ENCODE measurements at places on chromosomes 2 and 18.

GRCh38 chr2:240423788-240424191 is 11.7 kb upstream of the GPC1 start:
- no peak for DNase-seq

DNA sequence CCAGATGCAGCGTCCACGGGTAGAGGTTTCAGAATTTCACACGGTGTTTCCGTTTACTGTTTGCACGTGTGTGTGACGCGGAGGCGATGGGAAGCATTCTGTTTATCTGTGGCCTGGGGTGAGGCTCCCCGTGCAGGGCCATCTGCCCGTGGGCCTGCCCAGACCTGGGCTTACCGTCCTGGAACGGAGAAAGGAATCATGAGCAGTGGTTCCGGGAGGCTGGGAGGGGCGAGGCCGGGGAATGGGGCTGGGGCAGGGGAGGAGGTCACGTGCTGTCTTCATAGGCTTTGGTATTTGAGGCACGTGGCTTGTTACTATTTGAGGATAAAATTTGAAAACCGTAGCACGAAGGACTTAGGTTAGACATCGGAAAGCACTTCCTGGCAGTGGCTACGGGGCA is 77.9 kb downstream of the RTP5 start:
- no peak for DNase-seq

- no peak for DNase-seq
These were observed 29.5 kb upstream of the BZW1 start for GRCh38 chr2:200782251-200782650.

DNA sequence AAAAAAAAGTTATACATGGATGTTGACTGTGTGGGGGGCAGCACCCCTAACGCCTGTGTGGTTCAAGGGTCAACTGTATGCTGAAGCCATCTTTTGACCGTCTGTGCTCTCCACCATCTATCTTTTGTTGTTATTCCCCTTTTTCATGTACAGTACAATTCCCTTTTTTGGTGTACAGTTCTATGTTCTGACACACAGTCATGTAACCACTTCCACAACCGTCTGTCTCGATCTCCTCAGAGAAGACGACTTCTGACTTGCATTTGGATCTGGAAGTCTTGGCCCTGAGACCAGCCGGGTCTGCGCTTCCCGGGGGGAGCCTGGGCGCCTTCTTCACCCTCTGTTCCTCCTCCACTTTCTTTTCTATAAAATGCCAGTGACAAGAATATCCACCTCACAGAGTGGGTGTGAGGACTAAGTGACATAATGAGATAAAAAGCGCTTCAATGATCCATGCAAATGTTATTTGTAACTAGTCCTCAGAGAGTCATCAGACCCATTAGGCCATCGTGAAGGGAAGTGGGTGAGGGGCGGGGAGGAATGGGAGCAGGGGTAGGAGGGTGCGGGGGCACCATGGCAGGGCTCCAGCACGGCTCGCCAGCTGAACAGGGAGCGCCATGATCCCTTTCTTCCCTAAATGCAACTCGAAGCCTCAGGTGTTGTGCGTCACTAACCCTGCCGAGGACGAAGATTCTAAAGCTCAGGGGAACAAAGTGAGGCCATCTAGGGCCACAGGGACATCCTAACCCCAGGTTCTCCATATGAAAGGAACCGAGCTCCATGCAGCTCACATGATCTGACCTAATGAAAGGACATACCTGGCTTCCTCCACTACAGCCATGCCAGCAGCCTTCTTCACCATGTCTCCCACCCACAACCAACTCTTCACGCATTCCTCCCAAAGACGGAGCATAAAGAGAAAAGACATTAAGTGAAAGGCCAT is 16.6 kb downstream of the ADCY3 start:
- no peak for DNase-seq

GRCh38 chr2:78940998-78941397 is 84.5 kb upstream of the REG3G start:
- DNase-seq = no peak

- DNase-seq = no peak
These were observed 72.5 kb downstream of the RAPGEF4 start for GRCh38 chr2:172808156-172808555.

GRCh38 chr2:209638346-209638745 is 133.3 kb upstream of the UNC80 start:
- DNase-seq = no peak

DNA sequence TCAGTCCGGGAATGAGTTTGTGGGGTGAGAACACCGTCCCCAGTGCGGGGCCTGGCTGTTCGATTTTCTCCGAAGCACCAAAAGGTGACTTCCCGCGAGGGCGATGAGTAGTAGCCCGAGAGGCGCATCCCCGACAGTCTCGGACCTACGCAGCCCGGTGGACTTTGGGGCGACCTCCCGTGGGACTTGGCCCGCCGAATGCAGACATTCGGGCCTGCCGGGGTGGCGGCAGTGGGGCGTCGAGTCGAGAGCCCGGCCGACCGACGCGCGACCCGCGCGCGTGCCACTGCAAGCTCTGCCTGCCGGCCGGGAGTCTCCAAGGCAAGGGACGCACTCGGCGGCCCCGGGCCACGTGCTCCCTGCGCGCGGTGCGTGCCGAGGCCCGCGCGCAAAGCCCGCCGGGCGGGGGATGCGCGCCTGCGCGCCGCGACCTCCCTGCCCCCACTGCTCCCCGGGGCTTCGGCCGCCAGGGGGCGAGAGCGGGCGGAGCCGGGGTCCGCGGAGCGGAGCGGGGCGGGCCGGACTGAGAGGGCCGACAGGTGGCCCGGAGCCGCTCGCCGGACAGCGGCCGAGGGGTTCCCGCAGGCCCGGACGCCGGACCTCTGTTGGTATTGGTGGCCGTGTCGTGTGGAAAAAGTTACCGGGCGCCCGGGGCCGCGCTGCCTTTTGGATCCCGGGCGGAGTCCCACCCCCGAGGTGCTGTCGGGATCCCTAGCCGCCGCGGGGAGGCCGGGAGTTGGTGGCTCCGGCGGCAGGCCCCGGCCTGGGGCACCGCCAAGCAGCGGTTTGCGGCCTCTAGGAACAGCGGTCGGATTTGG is 1.9 kb downstream of the PTMA start:
- peak; percentile 90 for DNase-seq

- no peak for DNase-seq
These were observed 42.3 kb downstream of the SERPINB7 start for GRCh38 chr18:63817441-63818051.

- no peak for DNase-seq
These were observed 312.0 kb downstream of the CELF4 start for GRCh38 chr18:37253394-37254235.

DNA sequence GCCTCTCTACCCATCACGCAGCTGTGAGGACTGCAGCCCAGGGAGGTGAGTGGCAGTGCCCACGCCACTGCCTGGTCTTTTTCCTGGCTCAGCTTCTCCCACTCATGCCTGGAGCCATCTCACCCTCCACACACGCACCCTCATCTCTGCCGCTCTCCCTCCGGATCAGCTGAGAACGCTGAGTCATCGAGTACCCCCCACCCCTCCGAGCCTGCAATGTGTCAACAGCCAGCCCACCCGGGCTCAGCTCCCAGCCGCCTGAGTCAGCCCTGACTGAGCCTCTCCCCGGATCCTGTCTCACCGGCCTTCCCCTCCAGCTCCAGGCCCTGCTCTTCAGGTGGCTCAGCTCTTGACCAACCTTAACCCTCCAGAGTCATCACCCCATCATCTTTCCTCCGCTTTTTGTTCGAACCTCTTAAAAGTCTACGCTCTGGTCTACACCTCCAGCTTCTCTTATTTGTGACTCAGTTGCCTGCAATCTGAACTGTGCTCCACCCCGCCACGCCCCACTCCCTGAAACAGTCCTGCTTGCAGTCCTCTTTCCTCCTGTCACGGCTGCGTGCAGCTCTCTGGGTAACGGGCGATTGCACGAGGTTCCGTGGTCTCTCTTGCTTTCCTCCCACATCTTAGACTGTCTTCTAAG is 94.4 kb upstream of the ASAP2 start:
- no peak for DNase-seq

GRCh38 chr2:185279999-185280398 is 458.6 kb upstream of the FSIP2 start:
- DNase-seq = no peak

DNA sequence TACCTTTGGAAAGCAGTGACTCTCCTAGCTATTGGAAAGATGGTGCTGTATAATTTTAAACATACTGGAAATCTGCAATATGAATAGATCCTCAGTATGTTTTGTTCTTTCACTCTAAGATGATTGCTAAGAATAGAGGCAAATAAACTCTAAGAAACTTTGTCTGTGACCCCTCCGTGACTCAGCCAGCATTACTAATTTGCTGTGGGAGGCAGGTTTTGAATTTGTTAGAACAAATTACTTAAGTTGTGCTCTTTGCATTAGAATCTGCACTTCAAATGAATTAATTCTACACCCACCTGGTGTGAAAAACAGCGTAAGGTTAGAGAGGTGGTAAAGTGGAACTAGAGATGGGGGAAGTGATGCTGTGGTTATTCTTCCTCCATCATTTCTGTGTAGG is 142.2 kb downstream of the RAPGEF4 start:
- no peak for DNase-seq

GRCh38 chr2:25926984-25927756 is 48.9 kb upstream of the ASXL2 start:
- DNase-seq = no peak

DNA sequence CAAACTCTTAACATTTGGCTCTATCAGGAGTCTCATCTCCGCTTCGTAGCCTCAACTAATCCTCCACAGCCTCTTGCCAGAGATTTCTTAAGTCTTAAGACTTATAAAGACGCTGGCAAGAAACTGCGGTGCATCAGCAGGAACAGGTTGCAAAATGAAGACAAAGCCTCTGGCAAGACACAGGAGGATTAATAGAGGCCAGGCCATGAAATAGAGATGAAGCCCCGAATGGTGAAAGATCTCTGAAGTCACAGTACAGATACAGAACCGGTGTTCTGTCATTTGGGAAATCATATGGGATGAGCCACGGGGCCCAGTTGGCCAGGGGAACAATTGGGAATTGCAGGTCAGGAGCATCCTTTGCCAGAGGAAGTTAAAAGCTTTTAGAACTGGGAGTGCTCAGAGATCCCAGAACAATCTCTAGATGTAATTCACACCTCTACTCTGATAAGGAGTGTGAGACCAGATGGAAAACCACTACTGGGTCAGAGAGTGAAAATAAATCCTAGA is 190.9 kb upstream of the FOSL2 start:
- DNase-seq = no peak

GRCh38 chr2:185316383-185316782 is 422.2 kb upstream of the FSIP2 start:
- no peak for DNase-seq

DNA sequence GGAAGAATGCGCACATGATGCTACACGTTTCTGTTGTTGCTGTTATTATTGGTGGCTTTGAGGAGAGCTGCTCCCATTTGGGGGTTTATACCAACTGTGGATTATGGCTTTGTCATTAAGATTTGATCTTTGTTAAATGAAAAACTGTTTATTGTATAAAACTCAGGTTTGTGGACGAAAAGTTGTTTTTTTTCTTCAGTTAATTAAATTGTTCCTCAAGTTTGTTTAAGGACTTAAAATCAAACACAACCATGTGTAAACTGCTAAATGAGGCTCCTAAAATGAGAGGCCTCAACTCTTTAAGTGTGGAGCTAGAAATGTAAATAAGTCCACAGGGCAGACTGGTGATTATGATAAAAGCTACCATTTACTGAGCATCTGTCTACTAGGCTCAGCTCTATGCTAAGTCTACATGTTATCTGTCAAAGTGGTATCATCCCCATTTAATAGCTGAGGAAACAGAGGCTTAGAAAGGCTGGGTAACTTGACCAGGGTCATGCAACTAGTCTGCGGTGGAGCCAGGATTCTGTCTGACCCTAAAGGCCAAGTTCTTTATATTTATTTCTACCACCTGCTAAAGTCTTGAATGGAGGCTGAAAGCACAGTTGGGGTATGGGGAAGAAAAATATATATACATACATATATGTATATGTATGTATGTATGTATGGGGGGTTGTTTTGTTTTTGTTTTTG is 4.1 kb downstream of the MYCN start:
- DNase-seq = no peak

DNA sequence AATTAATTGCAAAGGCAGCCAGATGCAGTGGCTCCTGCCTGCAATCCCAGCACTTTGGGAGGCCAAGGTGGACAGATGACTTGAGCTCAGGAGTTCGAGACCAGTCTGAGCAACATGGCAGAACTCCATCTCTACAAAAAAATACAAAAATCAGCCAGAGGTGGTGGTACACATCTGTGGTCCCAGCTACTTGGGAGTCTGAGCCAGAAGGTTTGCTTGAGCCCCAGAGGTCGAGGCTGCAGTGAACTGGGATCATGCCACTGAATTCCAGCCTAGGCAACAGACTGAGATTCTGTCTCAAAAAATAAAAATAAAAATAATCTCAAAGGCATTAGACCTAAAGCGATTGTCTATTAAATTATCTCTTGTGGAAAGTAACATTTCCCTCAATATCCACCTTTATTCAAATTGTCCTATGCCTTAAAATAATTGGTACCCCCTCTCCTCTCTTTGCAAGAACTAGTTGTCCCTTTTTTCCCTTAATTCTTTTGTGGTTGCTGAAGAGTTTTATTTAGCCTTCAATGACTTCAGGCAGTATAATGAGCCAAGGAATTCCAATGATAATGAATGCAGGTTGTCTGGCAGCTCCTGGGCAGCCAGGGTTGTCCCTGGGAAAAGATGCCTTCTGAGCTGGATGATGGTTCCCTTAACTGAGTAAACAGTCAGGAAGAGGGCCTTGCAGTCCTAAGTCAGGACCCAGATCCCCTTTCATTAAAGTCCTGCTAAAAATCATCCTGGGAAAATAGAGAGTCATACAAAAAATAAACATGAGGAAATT is 32.2 kb downstream of the GPR75 start:
- no peak for DNase-seq

DNA sequence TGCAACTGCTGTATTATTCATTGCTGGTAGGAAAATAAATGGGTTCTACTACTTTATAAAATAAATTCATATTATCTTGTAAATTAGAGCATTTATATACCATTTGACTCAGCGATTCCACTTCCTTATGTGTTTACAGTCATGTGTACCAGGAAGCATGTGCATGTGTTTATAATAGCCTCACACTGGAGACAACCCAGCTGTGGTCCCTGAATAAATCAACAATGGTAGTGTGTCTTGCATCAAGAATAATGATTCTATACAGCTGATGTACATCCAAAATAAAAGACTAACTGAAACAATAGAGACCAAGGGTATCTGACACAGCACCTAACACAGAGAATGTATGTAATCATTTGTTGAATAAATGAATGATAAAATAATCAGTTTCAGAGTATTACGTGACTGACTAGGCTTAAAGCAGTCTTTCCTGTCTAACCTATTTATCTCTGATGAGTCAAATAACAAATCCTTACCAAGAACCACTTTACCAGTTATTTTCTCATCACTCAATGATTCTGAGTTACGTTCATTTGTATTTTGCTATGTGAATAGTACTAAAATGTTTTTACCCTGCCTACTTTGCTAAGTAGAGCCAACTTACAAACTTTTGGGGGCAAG is 216.8 kb downstream of the UBE2E3 start:
- DNase-seq = no peak

Measured in activated T-cell treated with anti-CD3 and anti-CD28 coated beads, Interleukin-2, amount 50 U/mL, for 48 hours (primary cell).